ENCODE measurements at places on chromosomes 1 and 21.

DNA sequence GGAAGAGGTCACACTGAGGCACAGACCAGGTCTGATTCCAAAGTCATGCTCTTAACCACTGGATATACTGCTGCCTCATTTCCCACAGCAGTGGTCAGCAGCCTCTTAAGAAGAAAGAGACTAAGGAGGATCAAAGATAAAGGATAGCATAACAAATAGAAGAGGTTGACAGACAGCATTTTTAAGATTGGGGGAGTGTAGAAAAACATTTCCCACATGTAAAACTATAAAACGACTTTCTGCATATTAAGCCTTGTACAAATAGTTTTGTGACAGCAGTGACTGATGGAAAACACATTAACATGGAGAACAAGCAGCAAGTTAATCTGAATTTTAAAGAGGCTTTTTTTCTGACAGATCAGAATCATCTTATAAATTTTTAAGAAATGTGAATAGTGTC lies 92.0 kb downstream of the SELENOF start:
- no peak for DNase-seq

- DNase-seq = peak; percentile 31
Measured at GRCh38 chr1:96722161-96722922, 758 bp downstream of the PTBP2 start.

GRCh38 chr1:207828046-207828445 lies 76.2 kb downstream of the CD46 start:
- no peak for DNase-seq

GRCh38 chr1:15957221-15958095 lies 18.4 kb downstream of the ZBTB17 start:
- no peak for DNase-seq

DNA sequence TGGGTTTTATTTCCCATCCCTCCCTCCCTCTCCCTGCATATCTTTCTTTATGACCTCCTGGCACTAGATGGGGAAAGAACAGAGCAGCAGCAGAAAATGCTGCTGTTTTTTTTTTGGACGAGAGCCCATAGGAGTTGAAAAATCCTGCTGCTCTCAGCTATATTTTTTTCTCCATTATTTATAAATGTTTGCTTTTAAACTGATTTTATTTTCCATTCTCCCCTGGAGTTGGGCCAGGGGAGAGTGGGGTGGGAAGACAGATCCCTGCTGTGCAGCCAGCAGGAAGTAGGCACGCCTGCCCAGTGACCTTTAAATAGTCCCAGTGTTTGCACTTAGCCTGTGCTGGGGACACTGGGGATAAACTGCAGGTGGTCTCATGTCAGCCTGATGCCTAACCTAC lies 17.4 kb downstream of the SFT2D2 start:
- DNase-seq = no peak

- DNase-seq = no peak
Measured at GRCh38 chr1:17194133-17194475, 10.8 kb upstream of the PADI1 start.

DNA sequence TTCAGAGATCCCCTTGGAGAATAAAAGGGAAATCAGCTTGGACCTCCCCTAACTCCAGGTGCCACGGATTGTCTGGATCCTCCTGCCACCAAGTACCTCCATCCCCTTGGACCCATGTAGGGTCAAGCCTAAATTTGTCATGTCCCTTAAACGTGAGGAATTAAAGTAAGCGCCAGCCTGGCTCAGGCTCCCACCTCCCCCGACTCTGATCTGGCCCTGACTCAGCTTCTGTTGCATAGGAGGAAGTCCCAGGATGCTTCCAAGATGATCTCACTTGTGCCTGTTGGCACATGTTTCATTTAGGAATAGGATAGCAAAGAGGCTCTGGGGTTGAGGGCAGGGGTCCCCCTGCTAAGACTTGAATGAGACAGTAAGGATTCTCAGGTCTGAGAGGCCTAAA lies 231.9 kb upstream of the JUN start:
- DNase-seq = peak; percentile 77

DNA sequence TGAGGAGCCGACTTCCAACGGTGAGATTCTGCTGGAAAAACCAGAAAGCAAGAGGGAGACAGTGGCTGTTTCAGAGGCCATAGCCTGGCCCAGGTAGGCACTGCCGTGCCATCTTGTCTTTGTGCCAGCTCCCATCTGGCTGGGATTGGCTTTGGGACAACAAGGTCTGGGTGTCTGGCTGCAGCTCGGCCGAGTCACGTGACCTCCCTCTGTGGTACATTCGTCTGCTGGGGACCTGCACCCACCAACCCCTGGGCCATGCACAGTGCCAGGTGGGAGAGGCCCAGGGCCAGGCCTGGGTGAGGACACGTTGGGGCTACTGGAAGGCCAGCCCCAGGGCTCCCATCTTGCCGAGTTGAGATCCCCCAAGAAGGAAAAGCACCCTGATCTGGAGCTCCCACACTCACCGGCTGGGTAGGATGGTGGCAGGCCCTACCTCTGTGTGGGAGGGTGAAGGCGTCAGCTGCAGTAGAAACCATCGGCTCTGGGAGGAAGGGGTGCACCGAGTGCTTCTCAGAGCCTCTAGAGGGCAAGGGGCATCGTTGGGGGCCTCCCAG lies 25.3 kb upstream of the TTC34 start:
- DNase-seq = no peak

GRCh38 chr1:48831120-48831978 lies 54.7 kb upstream of the BEND5 start:
- no peak for DNase-seq

GRCh38 chr1:245599371-245600174 lies 444.8 kb downstream of the KIF26B start:
- DNase-seq = peak; percentile 68

GRCh38 chr21:29961291-29962027 lies 21.7 kb upstream of the GRIK1 start:
- no peak for DNase-seq

DNA sequence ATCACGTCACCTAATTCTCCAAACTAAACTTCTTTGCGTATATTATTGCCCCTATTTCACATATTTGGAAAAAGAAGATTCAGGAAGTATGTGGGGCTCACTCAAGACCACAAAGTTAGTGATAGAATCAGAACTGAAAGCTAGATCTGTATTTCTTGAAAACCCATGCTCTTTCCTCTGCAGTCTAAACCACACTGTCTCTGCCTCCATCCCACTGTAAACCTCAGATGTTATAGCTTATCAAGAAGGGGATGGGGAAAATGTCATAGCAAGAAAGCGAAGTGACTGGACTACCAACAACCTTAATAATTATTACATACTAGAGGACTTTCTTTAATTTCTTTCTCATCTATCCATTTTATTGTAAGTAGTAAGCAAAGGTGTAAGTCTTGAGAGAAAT lies 257.7 kb upstream of the SGIP1 start:
- DNase-seq = no peak

DNA sequence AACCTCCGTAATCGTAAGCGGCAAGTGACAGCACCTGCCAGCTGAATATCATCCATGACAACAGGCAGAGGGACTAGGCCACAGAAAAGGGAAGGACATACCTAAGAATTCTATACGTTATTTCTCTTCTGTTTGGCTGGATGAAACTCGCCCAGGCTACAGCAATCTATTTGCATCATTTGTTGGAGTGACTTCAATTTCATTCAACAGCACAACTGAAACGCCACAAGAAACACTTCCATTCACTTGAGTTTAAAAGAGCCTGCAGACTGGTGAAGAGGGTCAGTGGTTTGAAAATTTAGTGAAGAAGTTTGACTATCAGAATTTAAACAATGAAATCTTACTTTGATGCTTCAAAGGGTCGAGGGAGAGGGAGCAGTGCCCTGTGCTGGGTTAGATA lies 378.7 kb downstream of the LMO4 start:
- no peak for DNase-seq

DNA sequence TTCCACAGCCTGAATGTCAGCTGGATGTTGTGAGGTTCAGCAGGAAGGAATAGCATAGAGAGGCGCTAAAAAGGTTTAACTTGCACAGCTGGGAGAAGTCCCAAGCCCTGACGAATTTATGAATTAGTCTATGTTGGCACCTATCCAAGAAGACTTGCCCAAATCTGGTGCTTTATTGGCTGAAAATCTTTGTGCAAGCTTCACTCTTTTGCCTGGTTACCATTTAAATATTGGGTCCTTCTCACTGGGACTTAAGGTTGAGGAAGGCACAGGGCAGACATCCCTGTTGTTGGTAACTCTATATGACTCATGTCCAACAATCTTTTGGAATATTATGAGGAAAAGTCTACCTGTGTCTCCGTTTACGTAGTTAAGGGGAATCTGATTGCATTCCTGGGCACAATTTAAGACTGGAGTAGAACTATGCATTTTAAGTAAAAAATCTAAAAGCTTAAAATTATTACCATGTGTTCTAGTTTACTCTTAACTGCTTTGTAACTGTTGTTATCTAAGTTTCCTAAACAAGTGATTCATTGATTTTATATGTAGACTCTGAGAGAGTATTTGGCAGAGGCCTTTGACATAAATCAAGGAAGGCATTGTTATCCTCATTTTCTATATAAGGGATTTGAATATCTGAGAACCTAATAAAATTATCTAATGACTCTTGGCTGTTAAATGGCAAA lies 181.7 kb upstream of the DPYD start:
- DNase-seq = no peak

DNA sequence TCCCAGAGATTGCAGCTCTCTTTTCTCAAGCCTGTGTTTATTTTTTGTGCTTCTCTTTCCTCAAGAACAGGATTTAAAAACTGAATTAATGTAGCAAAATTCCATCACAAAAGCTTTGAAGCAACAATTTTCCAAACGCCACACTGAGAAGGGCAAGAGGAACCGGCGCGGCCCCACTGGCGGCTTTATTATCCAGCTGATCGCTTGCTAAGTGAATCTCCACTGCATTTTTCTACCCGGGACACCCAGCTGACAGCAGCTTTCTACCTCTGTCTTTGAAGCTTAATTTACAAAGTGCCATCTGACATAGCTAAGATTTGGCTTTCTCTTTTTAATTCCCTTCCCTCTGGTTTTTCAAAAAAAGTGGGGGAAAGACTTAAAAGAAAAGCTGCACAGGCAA lies 369.3 kb upstream of the C1orf174 start:
- no peak for DNase-seq

DNA sequence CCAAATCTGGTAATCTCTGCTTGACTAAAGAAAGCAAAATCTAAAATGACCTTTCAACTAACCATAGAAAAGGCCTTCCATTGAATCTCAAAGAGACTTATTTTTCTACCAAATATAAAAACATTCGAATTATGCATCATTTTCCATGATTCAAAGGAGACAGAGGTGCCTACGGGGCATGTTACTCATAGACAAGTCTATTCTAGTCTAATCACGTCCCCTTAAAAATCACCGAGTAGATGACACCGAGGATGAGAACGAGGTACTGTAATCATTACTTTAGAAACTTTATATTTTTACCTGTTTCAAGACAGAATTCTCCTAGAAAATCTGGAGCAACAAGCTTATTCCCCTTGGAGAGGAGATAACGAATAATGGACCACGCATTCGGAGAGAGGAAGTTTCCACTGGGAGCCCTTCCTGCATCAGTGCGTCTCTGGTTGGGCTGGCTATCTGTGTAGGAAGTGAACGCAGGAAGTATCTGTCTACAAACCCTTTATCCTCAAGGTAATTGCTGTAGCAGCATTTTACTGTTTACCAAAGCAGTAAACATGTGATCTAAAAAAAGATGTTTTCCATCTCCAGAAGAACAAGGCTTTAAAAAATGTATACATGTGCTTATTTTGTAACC lies 9.5 kb downstream of the ERG start:
- DNase-seq = no peak

DNA sequence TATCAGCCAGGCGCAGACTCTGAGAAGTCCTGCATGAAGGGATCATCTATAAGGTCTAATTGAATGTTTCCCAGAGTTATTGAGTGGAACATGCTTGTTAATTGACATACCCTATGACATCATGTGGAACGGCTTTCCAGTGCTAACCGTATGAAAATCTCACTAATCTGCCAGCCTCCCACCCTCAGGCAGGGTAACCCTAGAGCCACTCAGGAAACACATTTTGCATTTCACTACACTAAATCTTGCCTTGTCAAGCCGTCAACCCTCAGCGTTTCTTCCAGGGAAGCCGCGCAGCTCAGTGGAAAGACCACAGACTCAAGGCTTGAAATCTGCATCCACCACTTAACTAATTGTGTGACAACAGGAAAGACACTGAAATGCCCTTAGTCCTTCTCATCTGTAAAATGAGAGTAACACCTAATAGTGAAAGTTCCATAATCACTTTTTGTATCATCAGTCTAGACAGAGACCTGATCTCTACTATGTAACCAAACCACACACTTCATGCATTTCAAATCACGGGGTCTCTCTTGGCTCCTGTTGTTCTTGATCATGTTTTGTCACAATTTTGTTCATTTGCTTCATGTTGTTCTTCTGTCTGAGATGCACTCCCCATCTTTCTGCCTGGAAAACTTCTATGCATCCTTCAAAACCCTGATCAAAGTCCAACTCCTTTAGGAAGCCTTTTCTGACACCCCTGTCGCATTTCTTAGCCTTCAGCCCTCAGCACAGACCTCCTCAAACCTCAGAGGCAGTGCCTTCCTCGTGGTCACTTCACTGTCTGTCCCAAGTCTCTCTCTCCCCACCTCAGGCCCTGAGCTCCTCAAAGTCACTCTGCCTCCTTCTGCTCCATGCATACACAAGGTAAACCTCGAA lies 246.5 kb downstream of the TOMM20 start:
- DNase-seq = no peak

DNA sequence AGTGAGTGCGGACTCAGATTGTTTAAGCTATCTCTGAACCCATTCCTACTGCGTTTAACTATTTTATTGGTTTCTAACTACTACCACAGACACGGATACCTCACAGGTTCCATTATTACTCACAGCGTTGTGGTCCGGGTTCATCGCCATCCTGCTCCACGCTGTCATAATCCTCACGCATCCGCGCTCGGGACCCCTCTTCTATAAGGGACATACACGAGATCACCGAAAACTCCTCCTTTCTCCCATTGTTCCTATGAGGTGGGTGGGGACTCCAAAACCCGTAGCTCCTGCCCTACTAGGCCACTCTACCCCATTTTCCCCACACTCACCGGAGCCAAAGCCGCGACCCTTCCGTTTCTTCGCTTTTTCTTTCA lies 610 bp downstream of the RBM8A start:
- no peak for DNase-seq

- no peak for DNase-seq
Measured at GRCh38 chr21:16022921-16023320, 293.1 kb downstream of the USP25 start.

DNA sequence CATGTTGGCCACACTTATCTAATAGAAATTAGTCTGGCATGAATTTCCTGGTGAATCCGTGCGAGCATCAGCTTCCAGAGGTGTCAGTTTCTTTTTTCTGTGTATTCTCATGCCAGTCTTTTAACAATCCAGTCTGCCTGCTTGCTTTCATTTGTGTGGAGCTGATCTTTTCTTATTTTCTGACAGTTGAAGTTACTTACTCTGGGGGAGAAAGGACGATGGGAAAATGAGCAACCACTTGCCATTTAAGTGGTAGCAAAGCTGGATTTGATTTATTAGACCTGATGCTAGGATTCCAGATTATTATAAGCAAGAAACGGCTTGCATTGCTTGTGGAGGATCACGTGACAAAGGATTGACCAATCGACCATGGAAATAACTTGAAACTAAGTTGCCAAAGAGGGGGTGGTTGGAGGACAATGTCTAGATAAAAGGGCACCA lies 24.3 kb upstream of the APP start:
- DNase-seq = no peak

GRCh38 chr1:198889101-198889500 lies 250.3 kb downstream of the PTPRC start:
- DNase-seq = no peak

Data from HS-5 (cell line).